ENCODE measurements at places on chromosomes 13 and 19.

GRCh38 chr13:109605846-109606245, 180.5 kb downstream of the IRS2 start:
- H3K36me3 ChIP-seq: no peaks in the 10 kb centered on the region
- H3K4me1 ChIP-seq: no peaks in the 10 kb centered on the region
- DNase-seq: no peak
- H3K4me3 ChIP-seq: no peak overlapping the region

DNA sequence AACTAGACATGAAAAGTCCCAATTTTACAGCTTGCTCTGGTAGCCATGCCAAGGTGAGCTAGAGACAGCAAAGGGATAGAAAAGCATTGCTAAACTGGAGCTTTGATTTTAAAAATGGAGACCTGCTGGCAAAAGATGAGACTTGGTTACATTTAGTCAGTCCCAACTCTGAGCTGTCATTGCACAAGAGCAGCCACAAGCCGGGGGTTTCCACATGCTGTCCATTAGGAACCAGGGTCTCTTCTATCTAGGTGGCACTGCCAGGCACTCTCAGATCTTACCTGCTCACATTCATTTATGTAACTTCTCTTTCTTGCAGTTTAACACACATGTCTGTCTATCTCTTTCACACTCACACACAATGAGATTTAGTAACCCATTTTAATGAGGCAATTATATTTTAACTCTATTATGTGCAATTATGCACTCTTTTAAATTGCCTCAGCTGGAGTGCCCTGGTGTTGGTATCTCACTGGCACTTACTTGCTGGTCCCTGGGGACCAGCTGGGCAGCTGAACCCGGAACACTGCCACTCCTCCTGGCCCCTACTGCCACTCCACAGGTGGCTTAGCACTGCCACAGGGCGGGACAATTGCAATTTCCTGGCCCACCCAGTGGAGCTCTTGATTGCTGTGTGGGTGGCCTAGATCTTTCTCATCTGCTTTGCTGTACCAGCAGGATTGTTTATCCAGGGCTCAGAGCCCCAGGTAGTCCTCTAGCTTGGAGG, 112.5 kb downstream of the COG6 start:
- H3K4me3 ChIP-seq: no peak overlapping the region
- H3K36me3 ChIP-seq: no peaks in the 10 kb centered on the region
- H3K27ac ChIP-seq: no peak overlapping the region
- H3K4me1 ChIP-seq: peaks cover 19% of the 10 kb centered on the region
- DNase-seq: peak; percentile 59

DNA sequence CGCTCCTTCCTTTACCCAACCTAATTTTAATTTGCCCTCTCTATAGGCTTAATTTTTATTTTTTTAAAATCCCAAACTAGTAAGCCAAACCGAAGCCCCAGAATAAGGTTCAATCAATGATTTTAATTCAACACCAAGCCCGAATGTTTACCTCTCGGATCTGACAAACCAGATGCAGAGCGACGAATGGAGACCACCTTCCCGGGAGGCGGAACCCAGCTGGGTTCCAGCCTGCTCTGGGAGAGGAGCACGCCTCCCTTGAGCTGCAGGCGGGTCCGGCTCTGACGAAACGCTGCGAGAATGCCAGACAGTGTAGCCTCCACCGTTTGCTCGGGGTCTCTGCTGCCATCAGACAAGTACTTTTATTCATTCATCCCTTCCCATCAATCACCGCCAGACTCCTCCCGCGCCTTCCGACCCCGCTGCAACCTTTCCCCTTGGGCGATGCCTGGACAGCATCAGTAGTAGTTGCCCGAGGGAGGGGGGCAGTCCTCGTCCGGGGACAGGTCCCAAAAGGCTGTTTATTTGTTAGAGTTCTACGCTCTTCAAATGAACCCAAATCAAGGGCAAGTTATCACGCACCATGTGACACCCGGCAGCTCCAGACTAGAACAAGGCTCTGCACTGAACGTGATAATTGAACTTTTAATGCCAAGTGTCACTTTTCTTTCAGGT, 752 bp upstream of the EDNRB start:
- DNase-seq: peak; percentile 21
- H3K36me3 ChIP-seq: peaks cover 1% of the 10 kb centered on the region
- peak overlapping the region; percentile 65 for H3K27ac ChIP-seq
- no peaks in the 10 kb centered on the region for H3K4me1 ChIP-seq
- peaks cover 20% of the 10 kb centered on the region for H3K27me3 ChIP-seq

DNA sequence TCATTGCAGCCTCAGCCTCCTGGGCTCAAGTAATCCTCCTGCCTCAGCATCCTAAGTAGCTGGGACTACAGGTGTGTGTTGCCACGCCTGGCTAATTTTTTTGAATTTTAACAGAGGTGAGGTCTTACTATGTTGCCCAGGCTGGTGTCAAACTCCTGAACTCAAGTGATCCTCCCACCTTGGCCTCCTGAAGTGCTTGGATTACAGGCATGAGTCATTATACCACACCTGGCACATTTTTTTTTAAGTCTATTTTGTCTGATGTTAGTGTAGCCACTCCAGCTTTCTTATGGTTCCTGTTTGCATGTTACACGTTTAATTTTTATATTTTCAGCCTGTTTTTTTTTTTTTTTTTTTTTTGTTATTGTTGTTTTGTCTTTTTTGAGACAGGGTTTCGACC, 24.8 kb downstream of the KDM4B start:
- H3K27ac ChIP-seq: no peak overlapping the region
- no peak for DNase-seq
- no peaks in the 10 kb centered on the region for H3K27me3 ChIP-seq

- DNase-seq: no peak
Measured at GRCh38 chr19:19315444-19315843, 4.9 kb downstream of the SUGP1 start.

DNA sequence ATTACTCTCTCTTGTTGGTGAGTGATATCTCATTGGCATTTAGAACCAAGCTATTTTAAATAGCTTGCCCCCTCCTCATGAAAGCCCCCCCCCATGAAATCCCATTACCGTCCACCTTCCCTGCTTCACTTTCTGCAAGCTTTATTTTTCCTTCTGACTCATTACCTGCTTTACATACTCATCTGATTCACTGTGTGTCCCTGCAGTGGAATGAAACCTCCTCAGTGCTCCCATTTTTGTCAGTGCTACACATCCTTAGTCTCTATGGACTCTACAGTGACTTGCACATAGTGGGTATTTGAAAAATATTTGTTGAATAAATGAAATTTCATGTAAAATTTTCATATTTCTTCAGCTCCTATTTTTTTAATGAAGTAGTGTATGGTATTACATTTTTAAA, 62.3 kb downstream of the DOCK9 start:
- DNase-seq: no peak
- no peaks in the 10 kb centered on the region for H3K4me1 ChIP-seq
- no peaks in the 10 kb centered on the region for H3K27me3 ChIP-seq
- H3K36me3 ChIP-seq: no peaks in the 10 kb centered on the region

- no peak overlapping the region for H3K4me3 ChIP-seq
- no peak overlapping the region for H3K27ac ChIP-seq
- no peaks in the 10 kb centered on the region for H3K4me1 ChIP-seq
- DNase-seq: no peak
Measured at GRCh38 chr19:5479958-5480357, 24.7 kb downstream of the ZNRF4 start.

GRCh38 chr13:59301174-59301567, 862.6 kb downstream of the DIAPH3 start:
- no peaks in the 10 kb centered on the region for H3K27me3 ChIP-seq
- H3K4me3 ChIP-seq: no peak overlapping the region
- H3K4me1 ChIP-seq: no peaks in the 10 kb centered on the region
- H3K36me3 ChIP-seq: no peaks in the 10 kb centered on the region

GRCh38 chr13:84129966-84130365, 247.7 kb upstream of the SLITRK1 start:
- no peaks in the 10 kb centered on the region for H3K36me3 ChIP-seq
- no peak overlapping the region for H3K4me3 ChIP-seq
- H3K4me1 ChIP-seq: no peaks in the 10 kb centered on the region
- H3K27me3 ChIP-seq: no peaks in the 10 kb centered on the region
- DNase-seq: no peak

GRCh38 chr19:56153507-56153906, 12.4 kb downstream of the ZNF444 start:
- DNase-seq: no peak
- no peak overlapping the region for H3K27ac ChIP-seq
- no peak overlapping the region for H3K4me3 ChIP-seq
- no peaks in the 10 kb centered on the region for H3K27me3 ChIP-seq

DNA sequence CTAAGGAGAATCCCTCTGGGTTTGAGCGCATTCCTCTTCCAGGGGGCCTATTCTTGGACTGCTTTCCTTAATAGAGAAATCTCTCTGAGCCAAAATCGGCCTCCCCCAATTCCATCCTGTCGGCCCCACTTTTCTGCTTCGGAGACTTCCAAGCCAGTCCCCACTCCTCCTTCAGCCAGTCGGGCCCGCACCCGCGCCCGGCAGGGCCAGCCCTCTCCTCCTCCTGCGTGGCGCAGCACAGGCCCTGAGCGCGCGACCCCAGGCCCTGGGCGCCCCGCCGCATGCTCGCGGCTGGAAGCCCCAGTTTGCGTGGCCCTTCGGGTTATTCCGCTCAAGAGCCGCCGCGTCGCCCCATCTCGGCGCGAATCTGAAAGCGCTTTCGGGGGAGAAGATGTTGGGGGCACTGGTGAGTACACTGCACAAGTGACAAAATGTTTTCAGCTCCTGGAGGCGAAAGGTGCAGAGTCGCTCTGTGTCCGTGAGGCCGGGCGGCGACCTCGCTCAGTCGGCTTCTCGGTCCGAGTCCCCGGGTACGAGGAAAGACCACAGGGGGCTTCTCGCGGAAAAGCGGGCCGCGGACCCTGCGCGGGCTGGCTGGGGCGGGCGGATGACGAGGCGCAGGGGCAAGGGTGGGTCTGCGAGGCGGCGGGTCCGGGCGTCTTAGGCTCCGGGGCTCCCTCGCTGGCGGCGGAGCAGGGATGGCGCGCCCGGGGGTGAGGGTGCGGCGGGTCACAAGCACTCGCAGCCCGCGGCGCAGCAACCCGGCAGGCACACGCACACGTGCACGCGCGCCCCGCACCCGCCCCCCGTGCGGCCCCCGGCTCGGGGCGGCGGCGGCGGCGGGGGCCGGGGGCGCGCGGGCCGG, at the start of gene IL17D:
IL17D (plus strand) TSS at position 785 of the 865 bp plus-strand sequence. CDS start 303 bp downstream, outside the sequence.
- peaks cover 25% of the 10 kb centered on the region for H3K27me3 ChIP-seq
- H3K27ac ChIP-seq: peak within 1 kb of the TSS; percentile 75
- H3K36me3 ChIP-seq: no peaks in the 10 kb centered on the region
- peak; percentile 43 for DNase-seq
- H3K4me3 ChIP-seq: peak within 1 kb of the TSS; percentile 85

GRCh38 chr19:10471909-10472308, 31.2 kb downstream of the KEAP1 start:
- no peak overlapping the region for H3K4me3 ChIP-seq
- H3K27ac ChIP-seq: no peak overlapping the region
- H3K4me1 ChIP-seq: no peaks in the 10 kb centered on the region
- H3K27me3 ChIP-seq: no peaks in the 10 kb centered on the region
- DNase-seq: no peak
- H3K36me3 ChIP-seq: no peaks in the 10 kb centered on the region

DNA sequence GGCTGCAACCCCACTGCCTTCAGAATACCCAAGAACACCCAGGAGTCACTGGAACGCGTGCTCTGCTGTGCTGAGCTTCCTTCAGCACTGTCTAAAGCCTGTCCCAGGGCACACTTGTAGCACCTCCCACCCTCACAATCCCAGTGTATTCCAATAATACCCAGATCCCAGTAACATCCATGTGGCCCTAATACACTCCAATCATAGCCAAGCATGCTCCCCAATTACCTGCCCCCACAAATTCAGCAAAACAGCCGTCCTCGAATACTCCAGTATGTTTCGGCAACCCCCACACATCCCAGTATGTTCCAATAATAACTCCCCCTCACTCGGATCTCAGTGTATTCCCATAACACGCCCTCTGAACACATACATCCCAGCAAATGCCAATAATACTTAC, 29.2 kb downstream of the SHANK1 start:
- no peaks in the 10 kb centered on the region for H3K36me3 ChIP-seq
- peaks cover 77% of the 10 kb centered on the region for H3K27me3 ChIP-seq
- H3K4me3 ChIP-seq: no peak overlapping the region
- H3K27ac ChIP-seq: no peak overlapping the region
- no peak for DNase-seq

DNA sequence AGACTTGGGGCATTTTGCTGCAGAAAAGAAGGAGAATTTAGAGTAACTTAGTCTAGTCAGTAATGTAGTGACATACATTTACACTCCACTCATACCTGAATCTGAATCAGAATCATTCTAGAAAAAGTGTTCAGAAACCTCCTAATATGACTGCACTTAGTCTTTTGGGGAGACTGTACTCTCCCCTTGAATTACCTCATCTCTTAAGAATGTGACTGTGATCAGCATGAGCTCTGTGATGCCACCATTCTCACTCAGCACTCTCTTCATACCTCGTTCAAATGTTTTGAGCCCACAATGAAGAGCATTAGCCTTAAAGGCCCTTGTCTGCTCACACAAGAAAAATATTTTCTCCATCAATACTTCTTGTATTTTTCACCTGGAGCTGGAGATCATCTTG, 229.4 kb downstream of the FGF14 start:
- no peaks in the 10 kb centered on the region for H3K27me3 ChIP-seq
- H3K4me3 ChIP-seq: no peak overlapping the region
- no peaks in the 10 kb centered on the region for H3K36me3 ChIP-seq
- DNase-seq: no peak
- no peaks in the 10 kb centered on the region for H3K4me1 ChIP-seq
- no peak overlapping the region for H3K27ac ChIP-seq

GRCh38 chr13:75645141-75645540, 9.0 kb downstream of the LMO7 start:
- no peaks in the 10 kb centered on the region for H3K36me3 ChIP-seq
- H3K4me3 ChIP-seq: no peak overlapping the region
- no peak for DNase-seq
- no peak overlapping the region for H3K27ac ChIP-seq
- H3K27me3 ChIP-seq: no peaks in the 10 kb centered on the region

DNA sequence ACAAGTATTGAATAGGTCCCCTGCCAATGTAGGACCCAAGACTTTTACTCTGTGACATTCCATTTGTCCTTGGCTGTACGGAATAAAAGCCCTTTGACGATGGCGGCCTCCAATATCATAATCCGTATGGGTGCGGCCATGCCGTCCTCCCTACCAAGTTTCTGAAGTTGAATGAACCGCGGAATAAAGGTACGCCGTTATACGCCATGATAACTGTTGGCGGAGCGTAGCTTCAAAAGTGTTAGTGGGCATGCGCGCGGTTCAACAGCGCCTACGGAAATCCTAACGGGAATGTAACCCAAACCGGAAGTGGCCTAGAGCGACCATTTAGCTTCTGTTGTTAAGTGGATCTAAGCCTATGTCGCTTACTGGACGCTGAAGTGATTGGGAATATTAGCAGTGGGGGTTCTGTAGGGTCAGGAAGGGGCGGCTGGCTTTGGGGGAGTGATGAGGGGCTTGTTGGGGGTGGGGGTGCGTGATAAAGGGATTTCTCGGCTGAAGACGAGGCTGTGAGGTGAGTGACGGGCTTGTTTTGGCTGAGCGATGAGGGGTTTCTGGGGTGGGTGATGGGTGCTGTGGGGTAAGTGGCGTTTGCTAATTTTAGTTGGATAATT, at the start of gene ZNF175:
ZNF175 (plus strand) TSS at position 322 of the 614 bp plus-strand sequence. CDS start 2,047 bp downstream, outside the sequence.
- peak within 1 kb of the TSS; percentile 79 for H3K27ac ChIP-seq
- peak; percentile 96 for DNase-seq
- H3K36me3 ChIP-seq: peaks cover 7% of the 10 kb centered on the region
- H3K27me3 ChIP-seq: no peaks in the 10 kb centered on the region
- H3K4me3 ChIP-seq: peak within 1 kb of the TSS; percentile 71

GRCh38 chr13:37369616-37370015, 229.0 kb downstream of the POSTN start:
- H3K4me1 ChIP-seq: no peaks in the 10 kb centered on the region
- no peaks in the 10 kb centered on the region for H3K36me3 ChIP-seq
- no peak for DNase-seq

GRCh38 chr19:58509731-58510083, 2.1 kb downstream of the SLC27A5 start:
- H3K36me3 ChIP-seq: no peaks in the 10 kb centered on the region
- DNase-seq: no peak
- no peak overlapping the region for H3K4me3 ChIP-seq
- no peaks in the 10 kb centered on the region for H3K27me3 ChIP-seq
- H3K27ac ChIP-seq: no peak overlapping the region
